ENCODE measurements at places on chromosomes 3 and 15.

DNA sequence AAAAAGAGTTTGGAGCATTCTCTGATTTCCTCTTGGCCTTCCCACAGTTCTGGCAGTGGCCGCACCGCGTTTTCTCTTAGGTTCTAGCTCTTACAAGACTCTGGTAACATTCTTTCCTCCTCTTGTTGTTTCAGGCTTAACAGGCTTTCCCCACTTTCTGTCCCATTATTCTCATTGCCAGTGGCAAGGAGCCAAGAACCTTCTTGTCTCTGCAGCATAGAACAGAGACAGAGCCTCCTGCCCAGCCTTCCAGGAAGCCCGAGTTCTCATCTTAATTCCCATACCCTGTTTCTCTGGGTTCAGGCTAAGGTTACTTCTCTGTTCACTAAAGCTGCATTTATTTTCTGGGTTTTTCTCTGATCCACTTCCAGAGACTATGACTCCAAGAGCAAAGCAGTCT, 61.1 kb downstream of the DUT start:
- H3K27ac ChIP-seq = no peak overlapping the region
- H3K27me3 ChIP-seq = no peaks in the 10 kb centered on the region
- H3K36me3 ChIP-seq = no peaks in the 10 kb centered on the region
- H3K4me1 ChIP-seq = no peaks in the 10 kb centered on the region
- H3K4me3 ChIP-seq = no peak overlapping the region

- 0 out of 2 replicates have a peak, but pooled peaks cover 4% of the 10 kb centered on the region for H3K36me3 ChIP-seq
- no peak for DNase-seq
- no peaks in the 10 kb centered on the region for H3K27me3 ChIP-seq
- H3K27ac ChIP-seq = no peak overlapping the region
Observed at GRCh38 chr15:64267331-64267973, 88.5 kb downstream of the CSNK1G1 start.

DNA sequence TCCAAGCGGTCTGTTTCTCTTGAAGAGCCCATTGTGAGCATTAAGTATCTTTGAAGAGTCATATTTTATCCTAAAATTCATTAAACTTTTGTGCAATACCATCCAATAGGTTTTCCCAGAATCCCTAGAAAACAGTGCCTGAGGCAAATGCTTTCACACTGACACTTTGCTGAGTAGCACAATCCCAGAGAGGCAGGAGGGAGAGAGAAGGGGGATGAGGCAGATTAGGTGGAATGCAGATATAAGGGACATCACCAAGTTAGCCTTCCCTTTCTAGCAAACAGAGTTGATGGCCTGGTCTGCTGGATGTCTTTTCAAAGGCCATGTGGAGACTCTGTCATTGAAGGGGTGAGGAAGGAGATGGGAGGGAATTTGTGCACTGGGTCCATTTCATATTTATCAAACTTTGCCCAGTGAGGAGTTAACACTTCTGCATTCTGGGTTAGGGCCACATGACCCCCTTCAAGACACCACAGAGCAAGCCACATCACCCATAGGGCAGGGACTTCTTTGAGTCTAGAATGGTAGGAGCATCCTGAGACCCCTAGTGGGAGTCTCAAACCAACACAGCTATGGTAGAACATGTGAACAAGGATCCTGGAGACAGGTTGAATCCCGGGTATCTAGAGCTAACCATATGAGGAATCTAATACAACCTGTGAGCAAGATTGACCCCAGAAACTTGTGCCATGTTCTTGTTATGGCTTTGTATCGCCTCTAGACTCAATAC, 32.0 kb upstream of the SEMA6D start:
- no peaks in the 10 kb centered on the region for H3K27me3 ChIP-seq
- no peak for DNase-seq
- H3K4me3 ChIP-seq = no peak overlapping the region
- no peak overlapping the region for H3K27ac ChIP-seq

DNA sequence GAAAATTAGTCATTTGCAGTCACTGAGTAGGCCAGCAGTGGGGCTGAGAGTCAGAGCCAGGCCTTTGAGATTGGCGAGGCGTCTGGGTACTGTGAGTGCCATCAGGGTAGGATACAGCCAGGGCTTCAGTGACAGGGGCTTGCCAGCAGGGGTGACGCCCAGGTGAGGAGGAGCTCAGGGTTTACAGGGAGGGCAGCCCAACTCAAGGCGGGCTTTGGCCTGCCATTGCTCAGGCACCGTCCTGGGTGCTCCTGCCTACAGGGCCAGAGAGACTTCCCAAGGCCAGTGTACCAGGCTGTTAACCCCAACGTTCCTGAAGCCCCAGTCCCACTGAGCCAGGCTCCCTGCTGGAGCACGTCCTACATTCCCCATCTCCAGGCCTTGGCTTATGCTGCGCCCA, 152.0 kb downstream of the FBLN2 start:
- H3K27me3 ChIP-seq = no peaks in the 10 kb centered on the region
- DNase-seq = no peak
- H3K4me3 ChIP-seq = no peak overlapping the region
- no peak overlapping the region for H3K27ac ChIP-seq
- H3K4me1 ChIP-seq = peaks cover 7% of the 10 kb centered on the region
- no peaks in the 10 kb centered on the region for H3K36me3 ChIP-seq

- H3K27me3 ChIP-seq = no peaks in the 10 kb centered on the region
Observed at GRCh38 chr3:132911741-132912415, 126.3 kb upstream of the TMEM108 start.

- DNase-seq = no peak
- H3K4me1 ChIP-seq = no peaks in the 10 kb centered on the region
- no peaks in the 10 kb centered on the region for H3K36me3 ChIP-seq
- no peak overlapping the region for H3K4me3 ChIP-seq
Observed at GRCh38 chr15:81084716-81085115, 49.4 kb upstream of the CFAP161 start.

DNA sequence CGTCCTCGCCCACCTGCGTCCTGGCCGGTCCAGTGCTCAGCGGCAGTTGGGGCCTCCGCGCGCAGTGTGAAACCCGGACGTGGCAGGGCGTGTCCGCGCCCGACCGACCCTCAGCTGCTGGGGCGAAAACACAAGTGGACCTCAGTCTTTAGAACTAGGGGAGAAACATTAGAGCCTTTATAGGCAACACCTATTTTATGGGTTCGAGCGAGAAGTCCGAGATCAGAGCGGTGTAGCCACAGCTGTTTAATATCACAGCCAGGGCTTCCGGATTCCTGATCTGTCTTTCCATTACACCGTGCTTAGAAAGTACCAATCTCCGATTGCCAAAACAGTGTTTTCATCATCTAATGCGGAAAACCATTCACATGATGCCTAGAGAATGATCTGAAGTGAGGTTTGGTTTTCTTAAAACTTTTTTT, 506 bp downstream of the RAD51 start:
- H3K4me1 ChIP-seq = peaks cover 18% of the 10 kb centered on the region
- H3K27me3 ChIP-seq = no peaks in the 10 kb centered on the region
- peak overlapping the region; percentile 87 for H3K27ac ChIP-seq
- peak overlapping the region; percentile 95 for H3K4me3 ChIP-seq

DNA sequence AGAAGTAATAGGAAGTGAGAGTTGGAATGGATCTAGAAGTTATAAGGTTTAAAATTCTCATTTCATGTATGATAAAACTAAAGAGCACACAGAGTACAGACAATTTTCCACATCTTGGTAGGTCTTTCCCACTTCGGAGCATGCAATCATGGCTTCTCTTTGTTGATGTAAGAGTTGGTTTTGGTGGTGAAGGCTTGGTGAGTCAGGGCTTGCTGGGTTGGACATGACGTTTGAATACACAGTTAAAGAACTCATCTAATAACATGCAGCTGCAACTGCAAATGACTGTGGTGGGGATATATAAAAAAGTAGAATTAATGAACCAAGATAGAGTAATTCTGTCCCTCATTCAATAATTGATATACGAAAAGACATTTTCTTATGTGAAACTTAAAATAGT, 39.5 kb upstream of the GRM7 start:
- no peaks in the 10 kb centered on the region for H3K36me3 ChIP-seq
- no peak overlapping the region for H3K4me3 ChIP-seq
- H3K27ac ChIP-seq = no peak overlapping the region

GRCh38 chr15:28881170-28881569, 4.6 kb upstream of the APBA2 start:
- no peaks in the 10 kb centered on the region for H3K4me1 ChIP-seq
- no peak overlapping the region for H3K27ac ChIP-seq
- H3K4me3 ChIP-seq = no peak overlapping the region
- no peaks in the 10 kb centered on the region for H3K36me3 ChIP-seq
- no peaks in the 10 kb centered on the region for H3K27me3 ChIP-seq

GRCh38 chr3:188088948-188089685, 64.8 kb upstream of the LPP start:
- no peaks in the 10 kb centered on the region for H3K27me3 ChIP-seq
- no peak overlapping the region for H3K4me3 ChIP-seq
- no peak for DNase-seq
- peaks cover 76% of the 10 kb centered on the region for H3K4me1 ChIP-seq
- no peaks in the 10 kb centered on the region for H3K36me3 ChIP-seq
- peak overlapping the region; percentile 84 for H3K27ac ChIP-seq

- no peak overlapping the region for H3K4me3 ChIP-seq
- peaks cover 17% of the 10 kb centered on the region for H3K4me1 ChIP-seq
- H3K36me3 ChIP-seq = no peaks in the 10 kb centered on the region
- no peak for DNase-seq
Observed at GRCh38 chr3:49173792-49174170, 2.4 kb downstream of the KLHDC8B start.

DNA sequence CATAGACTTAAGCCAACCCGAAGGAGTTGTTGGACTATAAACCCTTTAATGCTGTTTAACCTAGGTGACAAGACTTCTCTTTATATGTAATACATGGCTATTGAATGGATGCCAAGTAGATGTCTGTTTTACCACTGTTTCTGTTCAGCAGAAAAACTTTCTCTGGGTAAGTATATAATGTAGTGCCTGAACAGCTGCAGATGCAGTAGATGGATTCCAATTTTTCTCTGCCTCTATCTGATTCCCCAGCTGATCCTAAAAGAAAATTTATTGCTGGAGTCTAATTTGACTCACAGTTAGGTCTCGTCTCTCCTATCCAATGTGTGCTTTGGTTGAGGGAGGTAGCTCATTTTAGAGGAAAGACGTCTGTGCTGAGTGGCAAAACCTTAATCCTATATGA, 256.5 kb upstream of the CBLB start:
- H3K27ac ChIP-seq = no peak overlapping the region
- no peaks in the 10 kb centered on the region for H3K4me1 ChIP-seq

DNA sequence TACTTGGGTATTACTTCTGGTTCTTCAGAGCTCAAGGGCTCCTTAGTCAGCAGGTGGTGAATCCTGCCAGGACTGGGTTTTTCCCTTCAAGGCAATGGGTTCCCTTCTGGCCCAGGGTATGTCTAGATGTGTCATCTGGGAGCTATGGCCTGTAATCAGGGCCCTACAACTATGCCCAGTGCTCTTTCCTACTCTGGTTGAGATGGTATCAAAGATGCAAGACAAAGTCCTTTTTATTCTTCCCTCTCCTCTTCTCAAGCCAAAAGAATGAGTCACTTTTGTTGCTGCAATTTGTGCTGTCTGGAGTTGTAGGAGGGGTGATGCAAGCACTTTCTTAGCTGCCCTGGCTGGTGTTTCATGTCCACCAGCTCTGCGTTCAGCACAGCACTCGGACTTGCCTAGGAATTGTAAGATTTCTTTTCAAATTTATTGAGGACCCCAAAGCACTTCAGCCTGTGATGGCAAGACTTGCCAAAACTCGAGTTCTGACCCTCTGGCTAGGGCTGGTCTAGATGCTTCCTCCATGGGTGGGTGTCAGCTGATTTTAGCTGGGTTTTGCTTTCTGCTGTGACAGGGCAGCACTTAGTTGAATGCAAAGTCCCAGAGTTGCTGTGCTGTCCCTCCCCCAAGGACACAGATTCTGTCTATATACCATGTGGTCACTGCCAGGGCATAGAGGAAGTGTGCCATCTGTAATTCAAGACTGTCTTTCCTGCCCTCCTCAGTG, 129.2 kb upstream of the CBLB start:
- H3K4me1 ChIP-seq = no peaks in the 10 kb centered on the region
- no peak for DNase-seq
- no peak overlapping the region for H3K27ac ChIP-seq
- H3K4me3 ChIP-seq = no peak overlapping the region
- H3K36me3 ChIP-seq = no peaks in the 10 kb centered on the region

DNA sequence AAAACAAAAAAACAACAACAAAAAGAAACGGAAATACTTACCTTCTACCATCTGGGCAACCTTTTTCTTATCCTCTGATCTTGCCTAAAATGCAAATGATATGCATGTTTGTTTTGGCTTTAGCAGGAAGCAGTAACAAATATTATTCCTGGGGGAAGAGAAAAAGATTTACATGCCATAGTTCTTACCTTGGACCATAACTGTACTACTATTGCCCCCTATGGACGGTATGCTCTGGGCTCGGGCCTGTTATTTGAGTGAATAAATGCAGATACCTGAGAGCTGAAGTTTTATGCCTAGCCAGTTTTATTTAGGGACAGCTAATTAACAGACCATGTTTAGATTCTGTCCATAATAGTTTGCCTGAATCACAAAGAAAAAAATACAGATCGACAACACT, 12.6 kb upstream of the STARD5 start:
- no peak overlapping the region for H3K27ac ChIP-seq
- no peak overlapping the region for H3K4me3 ChIP-seq
- H3K4me1 ChIP-seq = no peaks in the 10 kb centered on the region

DNA sequence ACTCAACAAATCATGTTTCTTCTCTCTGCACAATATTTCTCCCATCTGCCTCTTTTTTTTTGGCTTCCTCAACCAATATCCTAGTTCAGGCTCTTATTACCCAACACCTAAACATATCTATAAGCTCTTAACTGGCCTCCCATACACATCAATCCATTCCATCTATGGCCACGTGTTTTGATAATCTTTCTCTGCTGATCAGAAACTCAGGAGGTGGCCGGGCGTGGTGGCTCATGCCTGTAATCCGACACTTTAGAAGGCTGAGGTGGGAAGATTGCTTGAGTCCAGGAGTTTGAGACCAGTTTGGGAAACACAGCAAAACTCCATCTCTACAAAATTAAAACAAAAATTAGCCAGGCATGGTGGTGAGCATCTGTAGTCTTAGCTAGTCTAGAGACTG, 68.4 kb downstream of the IGF2BP2 start:
- no peak overlapping the region for H3K27ac ChIP-seq
- DNase-seq = no peak
- H3K27me3 ChIP-seq = no peaks in the 10 kb centered on the region
- H3K36me3 ChIP-seq = no peaks in the 10 kb centered on the region
- H3K4me1 ChIP-seq = no peaks in the 10 kb centered on the region

GRCh38 chr3:186869253-186870100, 27.0 kb downstream of the ADIPOQ start:
- H3K36me3 ChIP-seq = no peaks in the 10 kb centered on the region
- no peak overlapping the region for H3K27ac ChIP-seq
- no peaks in the 10 kb centered on the region for H3K4me1 ChIP-seq
- H3K4me3 ChIP-seq = no peak overlapping the region
- no peak for DNase-seq

DNA sequence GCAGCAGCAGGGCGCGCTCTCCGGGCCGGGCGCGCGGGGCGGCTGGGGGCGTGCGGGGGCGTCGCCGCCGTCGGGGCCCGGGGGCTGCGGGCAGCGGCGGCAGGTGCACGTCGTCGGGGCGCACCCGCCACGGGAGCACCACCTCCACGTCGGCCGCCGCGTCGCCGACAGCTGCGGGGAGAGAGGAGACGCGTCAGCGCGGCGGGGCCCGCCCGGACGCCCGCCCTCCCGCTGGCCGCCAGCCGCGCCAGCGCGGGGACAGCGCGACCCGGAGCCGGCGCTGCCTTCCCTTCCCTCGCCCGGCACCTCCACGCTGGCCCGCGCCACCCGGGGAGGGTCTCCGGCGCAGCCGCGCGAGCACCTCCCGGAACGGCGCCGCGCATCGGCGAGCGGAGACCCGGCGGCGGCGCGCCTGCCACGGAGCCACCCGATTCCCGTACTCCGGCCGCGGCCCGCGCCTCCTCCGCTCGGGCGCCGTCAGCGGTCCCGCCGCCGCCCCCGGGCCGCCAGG, 481 bp downstream of the ADAMTS17 start:
- H3K27ac ChIP-seq = no peak overlapping the region
- H3K36me3 ChIP-seq = no peaks in the 10 kb centered on the region
- H3K4me3 ChIP-seq = no peak overlapping the region
- no peaks in the 10 kb centered on the region for H3K4me1 ChIP-seq
